Cerebellum (tissue), 4 donors: ENCODE measurements at places on chromosomes 11 and 22.

DNA sequence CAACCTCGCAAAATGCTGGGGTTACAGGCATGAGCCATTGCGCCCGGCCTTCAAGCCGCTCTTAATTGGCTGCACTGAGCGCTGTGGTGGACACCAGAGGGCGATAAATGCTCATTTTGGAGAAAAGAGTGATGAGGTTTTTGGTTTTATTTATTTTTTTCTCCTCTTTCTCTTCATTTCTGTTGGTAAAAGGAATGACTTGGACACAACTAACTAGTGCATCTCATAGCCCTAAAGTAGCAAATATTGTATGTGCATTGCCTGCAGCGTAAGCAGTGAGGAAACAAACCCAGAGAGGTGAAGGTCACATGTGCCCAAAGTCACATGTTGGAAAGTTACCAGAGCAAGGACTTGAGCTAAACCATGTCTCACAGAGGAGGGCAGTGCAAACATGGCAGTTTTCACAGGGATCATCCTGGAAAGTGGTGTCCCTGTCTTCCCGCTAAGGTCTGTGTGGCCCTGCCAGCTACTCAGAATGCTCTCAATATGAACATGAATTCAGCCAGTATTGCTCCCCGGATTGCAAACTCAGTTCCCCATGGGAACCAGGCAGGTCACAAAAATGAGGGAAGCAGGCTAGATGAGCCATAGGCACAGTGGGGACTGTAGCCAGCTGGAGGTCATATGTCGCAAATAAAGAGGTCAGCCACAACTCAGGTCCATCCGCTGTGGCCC is 8.6 kb upstream of the CD82 start:
- peak; percentile 66 for DNase-seq

- no peak for DNase-seq
These were observed 3.0 kb upstream of the SOX6 start for GRCh38 chr11:16359369-16359768.

- no peak for DNase-seq
These were observed 79.1 kb downstream of the SERGEF start for GRCh38 chr11:17933708-17934107.

DNA sequence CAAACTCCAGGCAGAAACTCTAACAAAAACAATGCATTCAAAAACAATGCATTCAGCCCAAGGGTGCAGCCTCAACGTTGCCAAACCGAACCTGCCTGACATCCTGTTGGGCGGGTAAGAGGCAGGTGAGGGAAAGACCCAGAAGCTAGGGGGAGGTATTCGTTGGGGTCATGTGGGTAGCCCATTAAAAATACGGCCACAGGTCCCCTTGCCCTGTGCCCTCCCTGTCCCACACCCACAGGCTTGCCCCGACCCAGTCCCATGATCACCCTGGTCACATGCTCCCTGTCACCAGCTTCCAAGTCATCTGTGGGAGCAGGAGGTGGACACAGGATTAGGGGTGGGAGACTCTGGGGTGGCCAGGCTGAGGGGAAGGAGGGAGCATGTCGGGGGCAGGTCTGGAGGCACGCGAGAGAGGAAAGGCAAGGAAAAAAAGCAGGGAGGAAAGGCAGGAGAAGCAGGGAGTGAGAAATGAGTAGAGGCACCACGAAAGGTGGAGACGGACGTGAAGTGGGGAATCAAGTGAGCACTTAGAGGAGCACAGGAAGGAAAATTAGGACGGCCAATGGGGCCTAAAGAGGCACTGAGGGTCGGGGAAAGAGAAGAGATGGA is 683 bp downstream of the PLA2G6 start:
- DNase-seq, result no peak

DNA sequence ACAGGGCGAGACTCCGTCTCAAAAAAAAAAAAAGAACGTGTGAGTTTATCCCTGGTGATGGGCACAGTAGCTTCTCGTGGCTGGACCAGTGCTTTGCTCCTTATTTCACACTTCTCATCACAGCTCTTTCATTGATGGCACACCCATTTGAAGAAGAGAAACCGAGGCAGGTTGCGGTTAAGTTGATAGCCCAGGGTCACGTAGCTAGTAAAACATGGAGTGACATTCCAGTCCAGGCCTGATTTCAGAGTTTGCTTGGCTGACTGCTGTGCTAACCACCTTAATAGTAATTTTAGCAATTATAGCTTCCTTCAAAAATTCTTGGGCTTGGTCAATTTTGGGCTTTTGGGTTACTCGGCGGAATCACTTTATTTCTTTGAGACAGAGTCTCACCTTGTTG is 25.8 kb downstream of the AP2A2 start:
- DNase-seq, result no peak

DNA sequence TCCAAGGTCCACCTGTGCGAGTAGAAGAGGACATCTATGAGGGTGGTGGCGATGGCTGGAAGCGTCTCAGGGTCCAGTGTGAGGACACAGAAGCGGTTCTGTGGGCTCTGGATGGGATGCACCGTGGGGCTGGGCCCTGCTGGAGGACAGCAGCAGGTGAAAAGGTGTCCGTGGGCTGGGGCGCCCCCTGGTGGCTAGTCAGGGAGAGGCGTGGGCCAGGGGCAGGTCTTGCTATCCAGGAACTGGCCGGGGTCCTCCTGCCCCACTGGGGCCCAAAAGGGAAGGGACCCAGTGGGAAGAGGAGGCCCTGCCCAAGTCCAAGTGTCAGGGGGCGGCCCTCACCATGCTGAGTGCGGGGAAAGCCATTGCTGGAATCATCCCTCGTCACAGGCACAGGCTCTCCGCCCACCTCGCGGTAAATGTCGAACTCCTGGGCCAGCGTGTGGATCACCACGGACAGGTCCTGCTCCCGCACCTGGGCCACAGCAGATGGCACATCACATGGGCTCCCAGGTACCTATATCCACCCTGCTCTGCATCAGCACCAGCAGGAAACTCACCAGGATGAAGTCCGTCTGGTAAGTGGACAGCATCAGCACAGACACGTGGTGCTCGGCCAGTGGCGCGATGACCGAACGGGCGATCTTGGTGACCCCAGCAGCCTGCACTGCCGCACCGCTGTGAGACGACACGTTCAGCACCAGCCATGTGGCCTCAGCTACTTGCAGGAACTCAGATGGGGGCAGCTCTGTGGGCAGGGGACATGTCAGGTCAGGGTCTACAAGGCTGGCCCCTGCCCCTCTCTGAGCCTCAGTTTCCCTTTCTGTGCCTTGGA is 2.3 kb downstream of the CASTOR1 start:
- peak; percentile 48 for DNase-seq

DNA sequence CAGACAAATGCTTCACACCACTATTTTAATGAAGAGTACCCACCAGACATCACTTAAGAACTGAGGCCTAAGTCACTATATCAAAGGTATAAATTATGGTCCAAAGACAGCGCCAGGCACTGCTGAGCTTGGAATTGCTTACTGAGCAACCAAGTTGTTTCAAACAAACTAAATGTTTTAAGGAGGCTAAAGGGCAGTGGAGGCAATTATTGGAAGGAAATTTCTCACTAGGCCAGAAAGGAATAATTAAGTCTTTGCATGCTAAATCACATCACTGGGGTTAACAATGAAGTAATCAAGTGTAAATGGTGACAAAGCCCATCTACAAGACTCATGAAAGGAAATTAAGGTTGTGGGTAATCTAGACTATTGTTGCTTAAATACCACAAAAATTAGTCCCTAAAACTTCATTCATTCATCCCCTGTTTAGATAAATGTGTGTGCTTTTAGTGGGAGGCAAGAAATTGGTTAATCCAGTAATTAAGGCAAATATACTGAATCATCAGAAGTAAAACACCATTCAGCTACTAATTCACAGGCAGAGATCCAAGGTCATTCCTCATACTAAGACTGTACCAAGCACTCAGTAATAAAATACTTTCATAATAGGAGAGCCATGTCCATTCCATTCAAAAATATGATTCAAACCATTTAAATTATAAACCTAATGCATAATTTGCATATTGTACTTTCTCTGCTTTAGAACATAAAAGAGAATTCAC is 21.2 kb downstream of the LGR4 start:
- no peak for DNase-seq

DNA sequence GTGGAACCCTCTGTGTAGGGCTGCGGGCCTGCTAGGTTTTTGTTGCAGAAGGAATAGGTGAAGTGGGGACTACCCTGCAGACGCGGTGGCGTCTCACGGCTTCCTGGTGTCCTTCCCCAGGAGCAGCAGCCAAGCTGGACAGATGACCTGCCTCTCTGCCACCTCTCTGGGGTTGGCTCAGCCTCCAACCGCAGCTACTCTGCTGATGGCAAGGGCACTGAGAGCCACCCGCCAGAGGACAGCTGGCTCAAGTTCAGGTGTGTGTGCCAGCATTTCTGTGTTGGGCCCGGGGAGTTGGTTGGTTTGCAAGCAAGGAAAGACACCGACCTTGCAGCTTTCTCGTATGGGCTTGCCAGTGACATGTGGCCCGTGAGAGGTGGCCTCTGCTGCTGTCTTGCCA is 15.3 kb downstream of the TAB1 start:
- peak; percentile 67 for DNase-seq

DNA sequence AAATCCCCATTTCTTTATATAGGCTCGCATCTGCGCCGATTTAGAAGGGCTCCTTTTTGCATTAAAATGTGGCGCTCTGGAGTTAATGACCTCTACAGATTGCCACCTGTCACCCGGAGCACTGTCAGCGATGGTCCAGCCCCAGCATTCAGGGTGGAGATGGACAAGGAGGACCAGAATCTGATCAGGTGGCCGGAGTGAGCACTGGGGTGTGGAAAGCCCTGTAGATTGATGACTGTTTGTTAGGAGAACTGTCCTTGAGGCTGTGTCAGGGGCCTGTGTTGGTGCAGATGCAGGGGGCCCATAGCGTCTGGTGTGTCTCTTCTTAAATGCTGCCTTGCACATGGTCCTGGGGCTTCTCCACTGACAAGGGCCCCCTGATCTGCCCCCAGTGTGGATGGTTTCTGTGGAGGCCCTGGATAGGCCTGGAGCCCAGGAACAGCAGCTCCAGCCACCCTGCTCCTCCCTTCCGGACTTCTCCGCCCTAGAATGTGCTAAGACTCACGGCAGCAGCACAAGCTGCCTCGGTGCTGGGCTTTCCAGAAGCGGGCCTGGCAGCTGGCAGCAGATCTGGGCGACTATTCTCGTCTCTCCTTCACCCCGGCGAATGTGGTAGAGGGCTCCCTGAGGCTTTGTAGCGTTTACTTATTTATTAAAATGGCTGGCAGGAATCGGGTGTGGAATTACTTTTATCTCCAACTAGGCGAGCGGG is 1333.3 kb downstream of the BRD1 start:
- DNase-seq, result no peak

DNA sequence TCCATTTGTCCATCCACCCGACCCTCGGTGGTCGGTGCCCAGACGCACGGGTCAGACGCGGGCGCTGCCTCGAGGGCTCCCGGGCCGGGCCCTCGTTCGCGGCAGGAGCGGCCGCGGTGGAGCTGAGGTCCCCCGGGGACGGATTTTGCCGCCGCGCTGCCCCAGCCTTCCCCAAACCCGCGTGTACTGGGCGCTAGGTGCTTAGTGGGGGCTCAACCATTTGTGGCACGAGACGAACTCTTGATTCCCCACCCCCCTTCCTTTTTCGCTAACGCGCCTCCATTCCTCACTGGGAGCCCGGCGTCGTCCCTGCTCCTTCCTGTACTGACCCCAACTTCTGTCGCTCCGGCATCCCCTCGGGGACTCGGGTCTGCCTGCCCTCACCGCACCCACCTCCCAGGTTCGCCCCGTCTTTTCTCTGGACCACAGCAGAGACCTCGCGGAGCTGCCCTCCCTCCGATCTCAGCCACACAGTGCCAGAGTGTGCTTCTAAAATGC is 789 bp upstream of the CBX7 start:
- no peak for DNase-seq

- DNase-seq, result no peak
These were observed 5.1 kb downstream of the MPZL3 start for GRCh38 chr11:118247041-118247440.

DNA sequence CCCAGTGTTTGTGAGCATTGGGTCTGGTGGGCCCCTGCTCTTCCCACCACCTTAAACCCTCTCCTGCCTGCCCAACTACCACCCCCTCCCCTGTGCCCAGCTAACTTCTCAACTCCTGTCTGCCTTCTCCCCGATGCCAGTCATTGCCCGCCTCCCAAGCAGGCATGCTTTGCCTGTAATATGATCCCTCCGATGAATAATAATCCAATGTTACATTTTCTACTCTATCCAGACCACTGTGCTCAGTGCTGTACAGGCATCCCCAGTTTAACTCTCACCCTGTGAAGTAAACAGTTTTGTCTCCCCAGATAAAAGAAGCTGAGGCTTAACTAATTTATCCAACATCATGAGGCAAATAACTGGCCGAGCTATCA is 35.5 kb upstream of the OLFML1 start:
- no peak for DNase-seq

GRCh38 chr22:32448980-32449379 is 15.3 kb downstream of the BPIFC start:
- DNase-seq, result no peak

- no peak for DNase-seq
These were observed 53.7 kb upstream of the CARD18 start for GRCh38 chr11:105193260-105193659.

GRCh38 chr11:77442394-77443053 is 31.4 kb downstream of the PAK1 start:
- no peak for DNase-seq

GRCh38 chr22:43402128-43402527 is 9.7 kb upstream of the MPPED1 start:
- DNase-seq, result no peak

DNA sequence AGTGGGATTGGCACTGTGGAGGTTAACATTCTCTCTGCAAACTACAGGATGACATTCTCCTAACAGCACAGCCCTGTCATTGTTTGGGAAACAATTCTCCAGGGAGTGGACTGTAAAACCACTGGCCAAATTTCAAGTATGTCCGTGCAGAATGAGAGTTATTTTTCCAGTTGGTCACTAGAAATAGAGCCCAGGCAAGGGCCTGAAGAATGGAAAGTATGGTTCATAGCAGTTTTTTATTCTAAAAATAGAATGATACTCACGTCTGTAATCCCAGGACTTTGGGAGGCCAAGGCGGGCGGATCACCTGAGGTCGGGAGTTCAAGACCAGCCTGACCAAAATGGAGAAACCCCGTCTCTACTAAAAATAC is 39.0 kb upstream of the CD44 start:
- no peak for DNase-seq

- no peak for DNase-seq
These were observed 41.8 kb downstream of the MAP6 start for GRCh38 chr11:75626889-75627529.

GRCh38 chr22:41177622-41178424 is 27.3 kb upstream of the L3MBTL2 start:
- no peak for DNase-seq

GRCh38 chr22:45987136-45987861 is 10.3 kb upstream of the WNT7B start:
- DNase-seq, result no peak

DNA sequence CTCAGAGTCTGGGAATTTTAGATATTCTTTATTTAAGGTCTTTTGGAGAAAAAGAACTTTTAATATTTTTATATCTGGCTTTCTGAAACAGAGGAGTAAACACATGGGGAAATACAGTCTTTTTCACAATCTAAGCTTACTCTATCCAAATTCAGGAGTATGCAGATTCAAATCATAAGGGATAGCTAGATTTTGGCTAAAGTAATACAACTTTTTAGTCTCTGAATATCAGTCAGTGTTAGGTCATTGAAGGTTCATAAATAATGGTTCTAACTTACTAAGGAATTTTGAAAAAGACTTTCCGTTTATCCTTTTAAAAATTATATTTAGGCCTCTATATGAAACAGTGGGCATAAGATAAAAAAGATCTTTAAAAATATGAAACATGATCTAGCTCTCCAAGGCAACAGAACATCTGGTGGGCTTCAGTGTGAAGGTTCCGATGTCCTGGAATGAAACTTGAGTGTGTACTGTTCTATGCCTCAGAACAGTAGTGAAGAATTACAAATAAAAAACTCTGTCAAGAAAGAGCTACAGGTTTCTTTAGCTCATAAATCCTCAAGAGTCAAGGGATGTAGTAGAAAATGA is 165.2 kb upstream of the PDGFD start:
- DNase-seq, result no peak
